H9 (cell line): ENCODE measurements at places on chromosomes 1 and 21. TPM values are rescaled to one million over a fixed set of nuclear protein-coding genes. Genes with fewer than 3 reads are reported as not detected.

Gene SPRR1B
- not detected in 2 replicates for total RNA-seq

- DNase-seq = no peak
Measured at GRCh38 chr1:222099746-222100145, 357.9 kb upstream of the DUSP10 start.

- DNase-seq = no peak
Measured at GRCh38 chr21:46621457-46622182, 13.9 kb upstream of the PRMT2 start.

DNA sequence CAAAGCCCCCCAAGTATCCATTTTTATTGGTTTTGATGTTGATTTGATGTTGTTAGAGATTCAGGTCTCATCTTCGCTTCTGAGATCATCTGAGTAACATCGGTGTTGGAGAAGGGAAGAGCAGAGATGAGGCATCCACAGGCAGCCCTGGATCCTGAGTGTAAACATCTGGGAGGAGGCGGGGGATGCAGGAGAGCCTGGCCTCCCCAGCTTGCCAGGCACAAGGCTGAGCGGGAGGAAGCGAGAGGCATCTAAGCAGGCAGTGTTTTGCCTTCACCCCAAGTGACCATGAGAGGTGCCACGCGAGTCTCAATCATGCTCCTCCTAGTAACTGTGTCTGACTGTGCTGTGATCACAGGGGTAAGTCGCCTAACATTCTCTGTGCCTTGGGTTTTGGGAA is at the start of gene PROK1:
TSS of gene PROK1 (plus strand) at position 221 of the 400 bp plus-strand sequence. CDS start at position 289, 68 bp downstream.
- DNase-seq = no peak

Gene LMX1A
- not detected in 2 replicates for total RNA-seq

GRCh38 chr1:62218604-62219003 is 24.0 kb downstream of the L1TD1 start:
- no peak for DNase-seq

DNA sequence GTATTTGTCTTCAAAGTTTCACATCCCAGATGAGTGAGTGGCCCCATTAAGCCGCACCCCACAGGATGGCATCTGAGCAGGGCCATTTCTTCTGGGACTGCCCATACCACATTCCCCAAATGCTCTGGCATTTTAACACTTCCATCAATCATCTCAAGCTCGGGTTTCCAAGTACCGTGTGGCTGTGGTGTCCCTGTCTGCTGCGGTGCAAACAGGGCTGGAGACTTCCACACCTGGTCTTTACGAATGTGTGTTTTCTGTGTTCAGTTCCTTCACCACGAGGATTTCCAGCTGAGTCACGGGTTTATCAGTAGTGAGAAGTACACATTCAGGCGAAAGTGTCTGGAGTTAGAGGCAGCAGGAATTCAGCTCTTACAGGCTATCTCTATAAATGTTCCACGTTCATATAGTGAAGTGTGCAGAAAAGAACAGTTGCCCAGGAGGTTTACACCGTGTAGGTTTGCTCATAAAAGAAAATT is 195.2 kb downstream of the RHOU start:
- DNase-seq = no peak

- DNase-seq = no peak
Measured at GRCh38 chr21:24436236-24436635, 1171.0 kb downstream of the MRPL39 start.

Gene SLC25A34
- 0.94 and 1.5 TPM in 2 replicates for total RNA-seq

- DNase-seq = no peak
Measured at GRCh38 chr1:55073187-55073916, 34.0 kb downstream of the PCSK9 start.

GRCh38 chr1:183194527-183195141 is 8.6 kb downstream of the LAMC2 start:
- DNase-seq = no peak

GRCh38 chr1:68051475-68051874 is 1.0 kb upstream of the DIRAS3 start:
- DNase-seq = peak; percentile 79

DNA sequence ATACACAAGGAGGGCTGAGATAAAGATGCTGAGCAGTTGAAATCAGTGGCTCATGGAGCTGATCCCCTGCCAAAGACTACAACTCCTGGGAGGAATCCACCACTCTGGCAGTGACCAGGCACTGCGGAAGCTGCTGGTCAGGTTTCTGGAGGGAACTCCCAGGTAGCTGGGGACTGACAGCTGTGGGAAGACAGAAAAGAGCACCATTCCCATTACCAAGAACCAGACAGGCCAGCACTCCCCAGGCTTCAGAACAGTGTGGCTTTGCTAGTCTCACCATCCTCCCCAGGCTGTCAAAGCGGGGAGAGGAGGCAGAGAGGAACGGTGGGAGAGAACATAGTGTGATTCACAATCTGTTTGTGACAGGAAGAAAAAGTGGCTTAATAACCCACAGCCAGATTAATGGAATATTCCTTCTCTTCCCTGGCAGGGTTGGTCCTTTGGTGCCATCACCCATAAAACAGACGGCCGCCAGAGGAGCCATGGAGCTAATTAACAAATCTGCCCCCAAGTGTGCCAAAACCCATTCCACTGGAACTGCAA is 92.1 kb downstream of the MAB21L3 start:
- no peak for DNase-seq

DNA sequence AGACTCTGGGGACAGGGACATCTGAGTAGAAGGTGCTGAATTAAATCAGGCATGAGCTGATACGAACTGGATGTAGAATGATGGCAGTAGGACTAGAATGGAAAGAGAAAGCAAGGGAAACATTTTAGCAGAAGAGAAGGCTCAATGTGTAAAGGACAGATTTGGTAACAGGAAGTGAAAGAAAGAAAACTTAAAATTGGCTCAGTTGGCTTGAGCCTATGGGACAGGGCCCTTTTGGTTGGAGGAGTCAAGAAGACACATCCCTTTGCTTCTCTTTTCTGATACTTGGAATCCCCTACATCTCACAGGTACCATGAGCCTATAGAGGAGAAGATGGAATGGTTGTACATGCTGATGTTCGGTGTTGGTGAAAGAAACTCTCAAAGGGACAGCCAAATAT is 300.6 kb upstream of the PLXNA2 start:
- no peak for DNase-seq

Gene HMCN1
- 2.9 and 3.3 TPM in 2 replicates for total RNA-seq

DNA sequence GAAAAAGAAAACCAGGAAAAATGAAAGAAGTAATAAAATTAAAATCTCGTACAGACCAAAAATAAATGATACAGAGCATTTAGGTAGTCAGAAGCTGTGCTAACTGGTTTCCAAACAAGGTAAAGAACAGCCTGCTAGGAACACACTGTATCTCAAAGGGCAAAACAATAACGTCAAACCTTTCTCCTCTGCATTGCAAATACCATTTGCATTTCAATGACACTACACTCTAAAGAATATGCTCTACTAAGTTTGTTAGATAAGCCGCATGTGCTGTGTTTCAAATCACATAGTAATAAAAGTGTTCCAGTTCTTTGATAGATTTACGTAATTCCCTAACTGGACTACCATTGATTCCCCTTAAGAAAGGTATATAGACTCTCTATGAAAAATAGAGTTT is 648.8 kb downstream of the PLA2G4A start:
- DNase-seq = no peak

- DNase-seq = no peak
Measured at GRCh38 chr1:62325081-62325480, 5.8 kb upstream of the KANK4 start.

GRCh38 chr1:8004113-8004802 is 21.9 kb downstream of the ERRFI1 start:
- DNase-seq = no peak

- no peak for DNase-seq
Measured at GRCh38 chr21:41064334-41064791, 103.6 kb upstream of the BACE2 start.

DNA sequence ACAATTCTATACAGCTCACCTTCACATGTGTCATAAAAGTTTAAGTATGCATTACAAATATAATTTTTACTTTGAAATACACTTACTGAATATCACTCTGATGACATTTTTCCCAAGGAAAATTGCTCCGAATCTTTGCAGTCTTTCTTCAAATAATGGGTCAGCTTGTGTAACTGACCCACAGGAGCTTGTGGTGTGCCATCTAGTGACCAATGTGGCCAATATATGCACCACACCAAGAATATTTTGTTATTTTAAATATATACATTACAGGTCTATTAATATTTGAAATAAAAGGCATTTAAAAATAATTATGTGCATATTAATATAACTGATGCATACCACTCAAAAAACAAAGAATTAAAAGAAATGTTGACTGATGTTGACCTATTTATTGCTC is 271.4 kb downstream of the TBX15 start:
- DNase-seq = no peak

GRCh38 chr1:185402930-185403329 is 85.9 kb upstream of the IVNS1ABP start:
- DNase-seq = no peak

DNA sequence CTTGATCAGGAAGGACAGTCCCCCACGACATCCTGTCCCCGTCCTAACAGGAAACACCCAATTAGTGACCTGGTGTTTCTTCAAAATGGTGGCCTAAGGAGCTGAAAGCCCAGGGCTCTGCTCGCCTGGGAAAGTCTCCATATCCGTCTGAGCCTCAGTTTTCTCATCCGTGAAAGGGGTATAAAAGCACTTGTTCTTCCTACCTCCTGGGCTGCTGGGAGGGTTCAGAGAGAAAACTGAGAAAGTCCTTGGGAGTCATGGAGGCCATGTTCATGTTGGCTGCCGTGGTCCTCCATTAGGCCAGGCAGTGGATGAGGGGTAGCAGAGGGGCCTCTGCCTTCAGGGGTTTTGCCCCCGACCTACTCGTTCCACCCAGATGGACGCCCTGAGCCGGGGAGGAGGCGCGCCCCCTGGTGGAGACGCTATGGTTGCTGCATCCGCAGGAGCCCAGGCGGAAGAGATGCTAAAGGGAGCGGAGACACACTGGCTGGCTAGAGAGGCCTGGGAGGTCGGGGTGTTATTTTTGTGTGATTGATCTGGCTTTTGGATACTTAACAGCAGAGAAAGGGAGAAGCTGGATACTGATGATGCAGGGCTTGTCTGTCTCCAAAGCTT is 113.5 kb downstream of the PRDM2 start:
- peak; percentile 76 for DNase-seq

DNA sequence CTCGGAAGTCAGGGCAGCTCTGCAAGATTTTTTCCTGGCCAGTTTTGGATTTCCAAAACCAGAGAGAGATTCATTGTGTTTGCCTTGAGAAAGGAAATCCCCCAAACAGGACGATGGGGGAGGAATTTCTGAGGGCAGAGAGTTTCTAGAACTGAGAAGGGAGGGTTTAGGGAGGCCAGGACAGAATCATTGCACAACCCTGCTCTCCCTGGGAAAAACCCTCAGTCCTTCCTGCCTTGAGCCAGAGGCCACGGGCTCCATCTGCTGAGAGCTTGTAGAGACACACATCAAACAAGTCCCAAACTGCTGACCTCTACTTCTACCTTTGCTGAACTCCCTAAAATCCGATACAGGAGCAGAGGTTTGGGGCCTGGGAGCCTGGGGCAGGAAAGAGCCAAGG is 99.7 kb downstream of the NMNAT2 start:
- peak; percentile 70 for DNase-seq

GRCh38 chr1:205009670-205010069 is 33.3 kb upstream of the CNTN2 start:
- DNase-seq = no peak

GRCh38 chr1:154955039-154955717 is 721 bp downstream of the PBXIP1 start:
- peak; percentile 68 for DNase-seq

DNA sequence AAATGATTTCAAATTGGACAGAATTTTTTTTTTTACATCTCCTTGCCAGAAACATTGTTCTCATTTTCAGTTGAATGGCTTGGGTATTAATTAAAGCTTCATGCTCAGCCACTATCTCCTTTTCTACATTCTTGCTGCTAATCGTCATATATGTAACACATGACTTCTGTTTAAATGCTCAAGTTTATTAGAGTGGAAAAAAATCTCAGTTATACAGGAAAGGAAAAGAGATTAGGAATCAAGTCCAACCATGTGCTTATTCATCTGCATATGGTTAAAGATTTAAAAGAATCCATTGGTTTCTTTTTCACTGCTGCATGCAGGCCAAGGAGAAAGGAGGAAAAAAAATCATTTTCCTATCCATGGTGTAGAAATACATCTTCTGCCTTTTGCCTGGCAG is 47.3 kb upstream of the CNN3 start:
- no peak for DNase-seq

DNA sequence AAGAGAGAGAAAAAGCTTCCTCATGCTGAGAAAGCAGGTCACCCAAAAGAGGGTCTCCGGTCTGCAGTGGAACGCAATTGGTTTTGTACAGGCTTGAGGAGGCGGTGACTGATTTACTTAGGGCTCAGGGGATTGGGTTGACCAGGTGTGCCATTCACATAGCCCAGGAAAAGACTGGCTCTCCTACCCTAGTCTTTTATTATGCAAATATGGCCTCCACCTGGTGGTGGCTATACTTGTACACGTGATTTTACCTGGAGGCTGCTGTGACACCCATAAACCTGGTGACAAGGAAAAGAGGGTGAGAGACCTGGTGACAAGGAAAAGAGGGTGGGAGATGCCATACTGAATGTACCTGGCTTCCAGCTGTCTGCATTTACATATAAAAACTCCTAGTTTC is 49.9 kb downstream of the DNTTIP2 start:
- DNase-seq = peak; percentile 53

DNA sequence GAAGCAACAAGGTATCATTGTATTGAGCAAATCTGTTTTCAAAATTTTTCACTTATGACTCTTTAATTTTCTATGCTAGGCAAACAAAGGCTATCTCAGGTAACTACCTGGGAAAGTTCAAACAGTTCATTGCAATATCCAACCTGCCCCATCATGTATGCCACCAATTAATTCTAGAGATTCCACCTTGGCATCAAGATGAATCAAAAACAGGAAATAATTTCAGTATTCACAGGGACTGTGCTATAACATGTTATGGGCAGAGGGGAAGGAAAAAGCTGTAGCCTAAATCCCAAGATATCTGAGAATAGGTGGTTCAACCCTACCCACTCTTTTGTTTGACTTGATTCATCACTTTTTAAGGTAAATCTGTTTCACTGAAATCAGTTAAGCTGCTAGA is 67.5 kb upstream of the SH3GLB1 start:
- DNase-seq = no peak

DNA sequence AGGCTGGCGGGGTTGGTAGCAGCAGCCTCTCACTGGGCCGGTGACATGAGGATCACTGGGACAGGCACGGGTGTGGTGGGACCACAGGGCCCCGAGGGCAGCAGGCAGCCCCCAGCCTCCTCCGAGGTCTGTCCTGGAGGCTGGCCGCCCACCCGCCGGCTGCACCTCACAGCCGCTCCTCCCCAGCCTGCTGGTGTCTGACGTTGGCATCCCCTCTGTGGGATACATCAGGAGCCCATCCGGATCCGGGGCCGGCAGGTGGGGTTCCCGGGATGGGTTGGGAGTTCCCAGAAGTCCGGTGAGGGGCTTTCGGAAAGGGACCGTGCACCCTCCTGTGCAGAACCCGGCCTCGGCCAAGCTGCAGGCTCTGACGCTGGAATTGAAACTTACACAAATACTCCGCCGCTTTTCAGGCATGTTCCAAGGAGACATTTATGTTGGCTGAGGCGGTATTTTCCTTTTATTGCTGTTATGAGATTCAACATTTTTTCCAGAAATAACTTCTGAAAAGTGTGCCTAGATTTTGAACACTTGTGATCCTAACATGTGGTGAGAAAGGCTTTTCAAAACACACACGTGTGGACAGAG is 142.1 kb upstream of the ARHGEF16 start:
- DNase-seq = no peak
